SJSA1 (cell line): ENCODE measurements at places on chromosomes 2 and 18.

DNA sequence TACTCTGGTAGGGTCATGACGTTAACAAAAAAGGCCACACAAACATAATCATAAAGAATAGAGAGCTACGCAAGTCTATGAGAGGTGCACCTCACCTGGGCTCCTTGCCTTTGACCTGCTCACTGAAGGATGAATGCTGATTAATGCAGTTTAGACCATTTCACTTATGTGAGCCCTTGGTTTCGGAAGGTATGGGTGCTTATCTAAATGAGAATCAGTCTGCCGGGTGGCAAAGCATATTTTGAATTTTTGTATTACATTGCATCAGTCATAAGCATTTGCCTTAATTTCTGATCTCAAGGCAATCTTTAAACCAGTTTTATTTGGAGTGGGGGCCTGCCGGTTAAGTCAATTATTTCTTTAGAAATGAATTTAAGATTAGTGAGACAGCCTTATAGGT is 42.8 kb downstream of the SLC9A4 start:
- no peak for DNase-seq

- DNase-seq, result no peak
These were observed 497.2 kb upstream of the SYT4 start for GRCh38 chr18:43774497-43774896.

GRCh38 chr2:180208841-180209240 is 201.7 kb upstream of the CWC22 start:
- peak; percentile 7 for DNase-seq

- peak; percentile 46 for DNase-seq
These were observed 110.3 kb downstream of the SP3 start for GRCh38 chr2:173854840-173855239.

DNA sequence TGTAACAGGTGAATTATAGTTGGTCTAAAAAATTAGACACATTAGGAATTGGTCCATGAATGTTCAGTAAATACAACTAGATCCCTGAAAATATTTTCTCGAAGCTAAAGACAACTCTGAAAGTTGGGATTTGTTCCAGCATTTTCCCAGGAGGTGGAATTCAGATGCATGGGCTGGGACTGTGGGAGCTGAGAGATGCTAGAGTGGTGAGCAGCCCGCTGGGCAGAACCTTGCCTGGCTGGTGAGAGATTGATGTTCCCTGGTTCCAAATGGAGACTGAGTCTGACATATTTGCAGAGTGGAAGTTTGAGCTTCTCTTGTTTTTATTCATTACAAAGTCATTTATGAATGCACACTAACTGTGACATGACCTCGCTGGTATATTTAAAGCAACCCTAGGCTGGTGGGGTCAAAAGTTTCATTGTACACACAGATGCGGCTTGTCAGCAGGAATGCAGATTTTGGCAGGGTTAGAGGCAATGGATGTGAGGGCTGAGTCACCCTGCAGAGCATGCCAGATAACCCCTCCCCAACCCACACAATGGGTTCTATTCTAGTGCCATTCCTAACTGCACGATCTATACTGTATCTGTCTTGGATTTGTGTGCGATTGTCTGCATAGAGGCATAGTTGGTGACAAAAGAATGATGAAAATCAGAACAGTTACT is 23.5 kb upstream of the TMEM178A start:
- DNase-seq, result peak; percentile 83

DNA sequence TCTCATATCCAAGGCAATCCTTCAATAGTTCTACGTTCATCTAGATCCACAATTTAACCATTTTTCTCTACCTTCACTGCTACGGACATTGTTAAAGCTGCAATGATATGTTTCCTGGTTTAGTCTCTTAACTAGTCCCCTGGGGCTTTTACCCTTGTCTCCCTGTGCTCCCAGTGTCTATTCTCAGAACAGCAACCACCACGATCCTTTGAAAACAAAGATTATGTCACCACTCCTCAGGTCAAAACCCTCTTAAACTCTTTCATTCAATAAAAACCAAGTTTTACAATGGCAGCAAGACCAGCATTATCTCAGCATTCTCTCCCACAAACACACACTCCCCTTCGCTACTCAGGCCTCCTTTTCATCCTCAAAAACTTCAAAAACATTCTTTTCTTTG is 298.2 kb upstream of the CHST9 start:
- no peak for DNase-seq

DNA sequence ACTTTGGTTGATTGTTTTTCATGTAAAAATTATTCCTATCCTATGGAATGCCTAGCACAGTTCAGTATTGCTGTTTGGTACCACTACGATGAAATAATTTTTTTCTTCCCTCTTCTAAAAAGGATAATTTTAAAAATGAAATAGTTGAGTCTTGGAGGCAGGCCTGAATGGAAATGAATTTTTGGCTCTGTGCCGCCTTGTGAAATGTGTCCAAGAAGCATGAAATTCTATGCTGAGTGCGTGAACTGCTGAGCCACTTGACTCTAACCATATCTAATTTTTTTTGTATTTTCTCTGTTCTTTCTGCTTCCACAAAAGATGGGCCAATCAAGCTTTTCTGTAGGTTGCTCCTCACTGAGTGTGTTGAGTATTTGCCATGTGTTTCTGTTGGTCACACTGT is 95.0 kb downstream of the PRPF40A start:
- no peak for DNase-seq

- DNase-seq, result no peak
These were observed 134.5 kb downstream of the CLIP4 start for GRCh38 chr2:29249666-29250253.

DNA sequence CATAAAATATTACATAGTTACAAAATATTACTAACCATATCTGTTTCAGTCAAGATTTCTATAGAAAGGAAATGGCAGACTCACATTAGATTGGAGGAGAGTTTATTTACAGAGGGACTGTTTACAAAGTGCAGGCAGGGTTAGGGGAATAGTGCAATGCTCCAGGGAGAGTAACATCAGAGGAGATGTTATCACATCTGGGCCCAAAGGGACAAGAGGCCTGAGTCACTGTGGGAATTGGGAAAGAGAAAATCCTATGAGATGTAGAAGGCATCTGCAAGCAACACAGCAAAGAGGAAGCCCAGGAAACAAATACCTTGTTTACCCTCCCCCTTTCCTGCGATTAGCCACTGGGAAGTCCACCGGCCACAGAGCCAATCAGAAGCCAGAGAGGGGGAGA is 227.3 kb upstream of the TANK start:
- DNase-seq, result peak; percentile 51

DNA sequence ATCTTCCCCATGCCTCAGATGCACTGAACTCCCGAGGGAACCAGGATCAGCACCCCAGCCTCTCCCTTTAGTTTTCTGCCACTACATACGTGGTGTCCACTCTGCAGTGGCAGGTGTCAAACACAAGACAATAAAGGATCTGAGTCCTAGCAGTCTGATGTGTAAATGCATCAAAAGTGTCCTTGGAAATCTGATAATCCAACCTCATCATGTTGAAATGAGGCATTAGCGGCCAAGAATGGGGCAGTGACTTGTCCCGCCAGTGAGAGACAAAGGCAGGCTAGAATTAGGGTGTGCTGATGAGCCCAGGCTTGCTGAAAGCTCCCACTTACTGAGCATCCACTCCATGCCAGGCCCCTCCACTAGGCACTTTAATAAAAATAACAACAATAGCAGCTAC is 52.9 kb downstream of the EN1 start:
- DNase-seq, result no peak

GRCh38 chr2:240603081-240603835 is 16.7 kb downstream of the CAPN10 start:
- DNase-seq, result no peak

GRCh38 chr2:219626540-219626939 is 890 bp upstream of the SLC4A3 start:
- DNase-seq, result no peak

- no peak for DNase-seq
These were observed 13.8 kb downstream of the CLK1 start for GRCh38 chr2:200850512-200851256.

DNA sequence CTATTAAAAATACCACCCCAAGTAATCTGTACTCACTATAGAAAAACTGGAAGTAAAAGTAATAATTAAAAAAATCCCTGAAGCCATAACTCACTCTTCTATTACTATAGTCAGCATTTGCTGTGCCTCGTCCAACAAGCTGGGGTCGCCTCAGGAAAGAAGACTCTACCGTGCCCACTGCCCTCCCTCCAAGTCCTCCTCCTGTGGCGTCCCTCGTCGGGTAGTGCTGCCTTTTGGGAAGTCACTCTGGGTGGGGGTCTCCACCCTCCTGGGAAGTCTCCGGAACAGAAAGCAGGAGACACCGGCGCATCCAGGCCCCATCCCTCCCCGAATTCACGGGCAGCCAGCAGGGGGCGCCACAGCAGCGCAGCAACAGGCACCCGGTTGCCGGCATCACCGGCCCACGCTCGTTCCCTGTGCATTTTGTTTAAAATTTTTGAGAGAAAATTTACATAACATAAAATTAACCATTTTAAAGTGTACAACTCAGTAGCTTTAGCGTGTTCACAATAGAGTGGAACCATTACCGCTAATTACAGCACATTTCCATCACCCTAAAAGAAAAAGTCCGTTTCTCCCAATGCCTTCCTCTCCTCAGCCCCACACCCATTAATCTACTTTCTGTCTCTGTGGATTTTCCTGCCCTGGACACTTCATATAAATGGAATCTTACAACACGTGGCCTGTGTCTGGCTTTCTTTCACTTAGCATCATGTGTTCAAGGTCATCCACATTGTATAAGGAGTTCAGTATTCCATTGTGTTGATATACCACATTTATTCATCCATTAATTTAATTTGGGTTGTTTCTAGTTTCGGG is 62.2 kb downstream of the ADNP2 start:
- DNase-seq, result peak; percentile 63

DNA sequence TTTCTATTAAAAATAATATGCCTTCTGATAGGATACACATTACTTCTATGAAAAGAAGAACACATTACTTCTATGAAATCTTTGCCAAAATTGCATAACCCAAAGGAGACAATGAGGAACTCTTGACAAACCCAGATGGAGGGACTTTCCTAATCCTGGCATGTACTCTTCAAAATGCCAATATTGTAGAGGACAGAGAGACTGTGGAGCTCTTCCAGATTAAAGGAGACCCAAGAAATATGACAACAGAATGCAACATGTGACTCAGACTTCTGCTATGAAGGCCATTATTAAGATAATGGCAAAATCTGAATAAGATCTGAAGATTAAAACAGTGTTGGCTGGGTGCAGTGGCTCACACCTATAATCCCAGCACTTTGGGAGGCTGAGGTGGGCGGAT is 22.2 kb downstream of the SOWAHC start:
- no peak for DNase-seq

- no peak for DNase-seq
These were observed 36.5 kb upstream of the SIX2 start for GRCh38 chr2:45045706-45046105.

DNA sequence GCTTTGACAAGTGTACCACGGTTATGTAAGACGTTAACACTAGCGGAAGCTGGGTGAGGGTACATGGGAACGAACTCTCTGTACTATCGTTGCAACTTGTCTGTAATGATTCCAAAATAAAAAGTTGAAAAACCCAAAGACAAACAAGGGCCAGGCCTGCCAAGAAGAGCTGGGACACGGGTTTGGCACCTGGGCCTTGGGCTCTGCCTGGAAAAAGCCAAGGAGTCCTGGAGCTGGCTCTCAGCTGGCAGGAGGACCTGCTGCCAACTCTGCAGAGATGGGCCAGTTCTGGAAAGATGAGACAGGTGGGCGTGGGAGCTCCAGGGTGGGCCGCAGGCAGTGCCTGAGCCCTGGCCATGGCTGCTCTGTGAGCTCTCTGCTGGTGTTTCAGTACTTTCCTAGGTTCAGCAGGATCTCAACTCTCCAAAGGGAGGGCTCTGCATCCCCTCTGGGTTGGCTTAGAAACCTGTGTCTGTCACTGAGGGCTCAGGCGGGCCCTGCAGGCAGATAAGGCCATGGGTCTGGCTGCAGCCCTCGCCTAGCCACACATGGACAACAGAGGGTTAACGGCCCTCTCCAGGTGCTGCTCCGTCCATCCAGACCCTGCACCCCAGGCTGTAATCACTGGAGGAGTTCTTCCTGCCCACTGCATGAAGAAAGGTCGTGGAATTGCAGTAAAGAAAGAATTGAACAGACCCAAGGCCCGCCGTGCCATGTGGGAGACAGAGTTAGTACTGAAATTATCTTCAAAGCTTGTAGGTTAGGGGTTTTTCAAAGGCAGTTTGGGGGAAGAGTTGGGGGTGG is 89.9 kb downstream of the RHOB start:
- DNase-seq, result no peak

- no peak for DNase-seq
These were observed 63.0 kb upstream of the MSH2 start for GRCh38 chr2:47339745-47340541.

DNA sequence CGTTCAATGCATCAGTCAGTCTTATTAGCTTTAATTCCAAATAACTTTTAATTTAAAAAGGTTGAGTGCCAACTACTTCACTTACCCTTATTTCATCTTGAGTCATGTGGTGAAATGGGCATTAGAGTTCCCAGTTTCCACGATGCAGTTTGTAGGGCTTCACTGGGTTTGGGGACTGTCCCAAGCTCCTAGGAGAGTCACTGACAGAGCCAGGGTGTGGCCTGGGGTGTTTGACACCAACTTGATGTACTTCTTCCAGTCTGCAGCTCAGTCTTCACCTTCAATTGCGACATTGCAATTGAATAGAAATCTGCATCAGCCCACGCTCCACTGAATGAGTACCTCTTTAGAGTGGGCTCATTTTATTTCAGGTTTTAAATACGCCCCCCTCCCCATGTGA is 165.3 kb downstream of the ARL4C start:
- no peak for DNase-seq

DNA sequence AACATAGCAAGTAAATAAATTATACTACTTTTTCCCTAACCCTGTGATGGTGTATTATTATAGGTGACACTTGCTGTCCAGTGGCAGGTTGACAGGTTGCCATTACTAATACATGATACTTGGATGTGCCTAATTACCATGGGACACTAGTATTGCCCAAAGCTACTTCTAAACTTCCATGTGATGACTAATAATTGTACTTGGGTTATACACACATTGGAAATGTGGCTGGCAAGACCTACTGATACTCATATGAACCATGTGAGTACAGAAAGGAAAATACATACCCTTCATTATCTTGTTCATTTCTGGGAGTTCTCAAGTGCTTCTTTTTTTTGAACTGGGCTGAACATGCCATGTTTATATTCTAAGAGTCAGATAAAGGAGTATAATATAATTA is 156.4 kb downstream of the IKZF2 start:
- DNase-seq, result no peak

- no peak for DNase-seq
These were observed 289.7 kb upstream of the PARD3B start for GRCh38 chr2:204255526-204255925.

DNA sequence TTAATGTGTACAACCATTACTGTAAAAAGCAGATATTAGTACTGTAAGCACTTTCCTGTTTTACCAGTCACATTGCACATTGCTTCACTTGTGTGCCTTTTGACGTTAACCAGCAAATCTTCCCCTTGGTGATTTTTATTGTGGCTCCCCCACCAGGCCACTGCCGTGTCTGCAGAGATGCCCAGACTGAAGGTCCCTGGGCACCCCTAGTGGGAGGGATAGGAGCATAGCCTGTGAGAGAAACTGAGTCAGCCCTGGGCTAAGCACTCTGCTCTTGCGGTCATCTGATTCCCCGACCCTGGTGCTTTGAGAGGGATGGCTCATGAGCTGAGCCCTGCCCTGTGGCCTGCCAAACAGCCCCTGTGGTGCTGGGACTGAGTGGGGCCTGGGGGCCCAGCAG is 73.4 kb downstream of the INPP4A start:
- no peak for DNase-seq
